Activated naive CD8-positive, alpha-beta T cell treated with anti-CD3 and anti-CD28 coated beads for 36 hours (primary cell): ENCODE measurements at places on chromosomes 4 and X. TPM values are rescaled to one million over a fixed set of nuclear protein-coding genes. Genes with fewer than 3 reads are reported as not detected.
A peak's percentile ranks its signal among the peaks of the same experiment; 100 is the strongest.

The RHOXF2B gene
- total RNA-seq: not detected

The XG gene
- total RNA-seq: not detected

The SPANXC gene
- not detected for total RNA-seq

The DMRTC1 gene
- total RNA-seq: not detected

The GABRB1 gene
- total RNA-seq: not detected

The SULT1E1 gene
- not detected for total RNA-seq

- no peaks in the 10 kb centered on the region for H3K27me3 ChIP-seq
- DNase-seq: peak; percentile 40
- H3K4me1 ChIP-seq: peaks cover 11% of the 10 kb centered on the region
- H3K36me3 ChIP-seq: peaks cover 24% of the 10 kb centered on the region
- peak overlapping the region; percentile 31 for H3K27ac ChIP-seq
- H3K4me3 ChIP-seq: no peak overlapping the region
Measured at GRCh38 chr4:83074086-83074704, 39.2 kb downstream of the COPS4 start.

DNA sequence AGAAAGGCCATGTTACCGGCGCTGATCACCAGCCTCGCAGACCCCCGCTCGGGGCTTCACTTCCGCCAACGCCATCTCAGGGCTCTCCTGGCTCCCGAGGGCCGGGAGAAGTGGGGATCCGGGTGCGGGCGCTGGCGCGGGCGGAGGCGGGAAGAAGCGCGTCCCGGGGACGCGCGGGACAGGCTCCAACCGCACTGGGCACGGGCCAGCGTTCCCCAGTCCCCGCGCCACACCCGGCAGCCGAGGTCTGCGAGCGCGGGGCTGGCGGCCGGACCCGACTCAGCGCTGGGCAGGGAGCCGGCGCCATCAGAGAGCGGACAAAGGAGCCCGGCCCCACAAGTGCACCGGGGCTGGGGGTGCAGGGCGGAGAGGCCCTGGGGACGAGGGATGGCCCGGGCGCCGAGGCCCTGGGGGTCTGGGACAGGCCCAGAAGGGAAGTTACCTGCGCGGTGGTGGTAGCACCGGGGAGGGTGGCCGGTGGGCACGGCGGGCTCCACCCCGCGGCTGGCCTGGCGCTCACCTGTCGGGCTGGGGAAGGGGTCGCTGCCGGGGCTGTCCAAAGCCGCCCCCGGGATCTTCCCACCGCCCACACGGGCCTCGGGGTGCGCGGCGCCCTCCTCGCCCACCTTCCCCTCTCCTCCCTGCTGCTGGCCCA is 449 bp downstream of the CTPS2 start:
- H3K36me3 ChIP-seq: peaks cover 4% of the 10 kb centered on the region
- peak overlapping the region; percentile 83 for H3K4me3 ChIP-seq
- peak overlapping the region; percentile 75 for H3K27ac ChIP-seq
- peak; percentile 7 for DNase-seq

DNA sequence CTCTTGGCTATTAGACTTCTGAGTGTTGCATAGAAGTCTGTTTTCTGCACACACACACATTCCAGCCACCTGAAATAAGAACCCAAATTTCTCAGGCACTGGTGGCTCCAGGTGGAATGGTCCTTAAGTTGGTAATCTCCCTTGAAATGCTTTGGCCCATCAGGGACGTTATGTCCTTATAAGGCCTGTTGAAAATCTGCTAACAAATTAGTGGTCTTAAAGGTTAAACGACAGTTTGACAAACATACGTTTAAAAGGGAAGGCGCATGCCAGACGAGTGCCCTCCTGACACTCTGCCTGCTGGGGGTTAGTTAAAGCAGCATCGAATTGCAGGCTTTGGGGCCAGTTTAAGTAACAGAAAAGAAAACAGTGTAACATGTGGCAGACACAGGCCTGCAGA is 125.0 kb downstream of the TBX22 start:
- H3K27me3 ChIP-seq: no peaks in the 10 kb centered on the region
- H3K4me3 ChIP-seq: no peak overlapping the region
- H3K4me1 ChIP-seq: no peaks in the 10 kb centered on the region
- no peaks in the 10 kb centered on the region for H3K36me3 ChIP-seq
- no peak for DNase-seq

GRCh38 chrX:9252182-9252581 is 212.7 kb upstream of the TBL1X start:
- H3K27ac ChIP-seq: no peak overlapping the region
- H3K27me3 ChIP-seq: no peaks in the 10 kb centered on the region
- H3K36me3 ChIP-seq: no peaks in the 10 kb centered on the region
- H3K4me1 ChIP-seq: peaks cover 2% of the 10 kb centered on the region

- DNase-seq: no peak
- H3K4me1 ChIP-seq: peaks cover 2% of the 10 kb centered on the region
- no peak overlapping the region for H3K27ac ChIP-seq
- no peak overlapping the region for H3K4me3 ChIP-seq
- H3K36me3 ChIP-seq: no peaks in the 10 kb centered on the region
- no peaks in the 10 kb centered on the region for H3K27me3 ChIP-seq
Measured at GRCh38 chr4:96355414-96355813, 515.5 kb downstream of the PDHA2 start.

DNA sequence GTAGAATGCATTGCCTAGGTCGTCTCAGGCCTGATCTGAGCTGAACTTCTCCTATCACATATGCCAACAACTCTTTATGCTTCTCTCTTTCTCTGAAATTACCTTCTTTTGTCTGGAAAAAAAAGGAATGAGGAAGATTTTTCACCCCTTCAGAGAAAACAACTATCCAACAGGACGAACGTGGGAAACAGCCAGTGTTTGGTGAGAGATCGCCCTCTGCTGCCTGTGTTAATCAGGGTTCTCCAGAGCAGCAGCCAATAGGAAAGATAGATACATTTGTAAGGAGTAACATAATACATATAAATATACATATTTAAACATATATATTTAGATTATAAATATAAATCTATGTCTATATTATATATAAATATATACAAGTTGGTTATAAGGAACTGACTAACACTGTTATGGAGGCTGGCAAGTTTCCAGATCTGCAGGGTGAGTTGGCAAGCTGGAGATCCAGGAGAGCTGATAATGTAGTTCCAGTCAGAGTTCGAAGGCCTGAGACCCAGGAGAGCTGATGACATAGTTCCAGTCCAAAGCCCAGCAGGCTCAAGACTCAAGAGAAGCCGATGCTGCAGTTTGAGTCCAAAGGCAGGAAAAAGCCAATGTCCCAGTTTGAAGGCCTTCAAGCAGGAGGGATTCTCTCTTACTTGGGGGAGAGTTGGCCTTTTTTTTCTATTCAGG is 13.3 kb downstream of the CETN2 start:
- H3K36me3 ChIP-seq: no peaks in the 10 kb centered on the region
- H3K4me3 ChIP-seq: no peak overlapping the region
- no peaks in the 10 kb centered on the region for H3K4me1 ChIP-seq
- no peak overlapping the region for H3K27ac ChIP-seq
- H3K27me3 ChIP-seq: no peaks in the 10 kb centered on the region
- DNase-seq: no peak

DNA sequence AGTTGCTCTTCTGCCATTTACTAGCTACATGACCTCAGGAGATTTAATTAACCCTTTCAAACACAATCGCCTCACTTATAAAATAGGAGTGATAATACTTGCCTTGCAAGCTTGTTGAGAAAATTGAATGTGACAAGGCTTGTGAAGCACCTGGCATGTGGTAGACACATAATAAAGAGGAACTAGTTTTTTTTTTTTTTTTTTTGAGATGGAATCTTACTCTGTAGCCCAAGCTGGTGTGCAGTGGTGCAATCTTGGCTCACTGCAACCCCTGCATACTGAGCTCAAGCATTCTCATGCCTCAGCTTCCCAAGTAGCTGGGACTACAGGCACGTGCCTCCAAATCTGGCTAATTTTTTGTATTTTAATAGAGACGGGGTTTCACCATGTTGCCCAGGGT is 73.7 kb upstream of the STIM2 start:
- H3K27me3 ChIP-seq: no peaks in the 10 kb centered on the region
- no peak overlapping the region for H3K27ac ChIP-seq
- peaks cover 13% of the 10 kb centered on the region for H3K4me1 ChIP-seq
- no peak overlapping the region for H3K4me3 ChIP-seq
- peaks cover 4% of the 10 kb centered on the region for H3K36me3 ChIP-seq

DNA sequence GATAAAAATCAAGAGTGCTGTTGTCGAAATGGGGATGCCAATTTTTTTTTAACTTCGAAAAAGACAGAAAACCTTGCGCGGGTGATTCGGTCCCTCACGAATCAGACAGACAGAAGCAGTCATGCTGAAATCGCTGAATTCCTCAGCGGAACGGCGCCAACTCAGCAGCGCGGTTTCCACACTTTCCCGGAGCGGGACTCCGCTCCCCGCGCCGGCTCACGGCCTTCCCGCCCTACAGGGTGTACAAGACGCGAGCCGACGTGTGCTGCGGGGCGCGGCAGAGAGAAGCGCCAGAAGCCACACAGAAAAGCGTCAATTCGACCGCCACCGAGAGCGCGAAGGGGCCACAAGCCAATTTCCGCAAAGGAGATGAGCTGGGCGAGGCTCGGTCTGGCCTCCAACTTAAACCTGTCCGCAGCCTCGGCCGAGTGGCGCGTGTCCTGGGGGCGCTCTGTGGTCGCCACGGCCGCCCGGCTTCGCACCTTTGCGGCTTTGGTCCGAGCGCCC is 1.3 kb downstream of the NEXMIF start:
- peaks cover 7% of the 10 kb centered on the region for H3K4me1 ChIP-seq
- peak overlapping the region; percentile 45 for H3K27ac ChIP-seq
- H3K4me3 ChIP-seq: peak overlapping the region; percentile 71
